ENCODE measurements at places on chromosomes 5 and 9. TPM values are rescaled to one million over a fixed set of nuclear protein-coding genes. Genes with fewer than 3 reads are reported as not detected.

Gene TMEM203
- total RNA-seq, result 60.7 TPM

Gene ADAMTS13
- 1.1 TPM for total RNA-seq

Gene TOR1B
- 22.2 TPM for total RNA-seq

Gene COL23A1
- 3.4 TPM for total RNA-seq

Gene FBP2
- total RNA-seq, result not detected

Gene CDH9
- total RNA-seq, result not detected

Gene RAB24
- 85.8 TPM for total RNA-seq

Gene IGFBPL1
- total RNA-seq, result not detected

Gene OTULINL
- total RNA-seq, result 2.3 TPM

Gene PCDHGA6
- total RNA-seq, result 3.6 TPM

Gene DMRT2
- total RNA-seq, result 0.81 TPM

Gene PCDHB10
- 0.51 TPM for total RNA-seq

Gene GTF2H2
- total RNA-seq, result 6.8 TPM

Gene PCDHGB2
- total RNA-seq, result 2.2 TPM
